Neural crest cell (in vitro differentiated cells): ENCODE measurements at places on chromosomes 6 and 20. TPM values are rescaled to one million over a fixed set of nuclear protein-coding genes. Genes with fewer than 3 reads are reported as not detected.

The CFB gene
- total RNA-seq = not detected in 2 replicates

The SOD2 gene
- 91.9 and 96.7 TPM in 2 replicates for total RNA-seq

The DPPA5 gene
- not detected in 2 replicates for total RNA-seq

The FKBP5 gene
- total RNA-seq = 39.6 and 40.4 TPM in 2 replicates

GRCh38 chr6:5590187-5590586 lies 328.9 kb downstream of the FARS2 start:
- no peak for DNase-seq

DNA sequence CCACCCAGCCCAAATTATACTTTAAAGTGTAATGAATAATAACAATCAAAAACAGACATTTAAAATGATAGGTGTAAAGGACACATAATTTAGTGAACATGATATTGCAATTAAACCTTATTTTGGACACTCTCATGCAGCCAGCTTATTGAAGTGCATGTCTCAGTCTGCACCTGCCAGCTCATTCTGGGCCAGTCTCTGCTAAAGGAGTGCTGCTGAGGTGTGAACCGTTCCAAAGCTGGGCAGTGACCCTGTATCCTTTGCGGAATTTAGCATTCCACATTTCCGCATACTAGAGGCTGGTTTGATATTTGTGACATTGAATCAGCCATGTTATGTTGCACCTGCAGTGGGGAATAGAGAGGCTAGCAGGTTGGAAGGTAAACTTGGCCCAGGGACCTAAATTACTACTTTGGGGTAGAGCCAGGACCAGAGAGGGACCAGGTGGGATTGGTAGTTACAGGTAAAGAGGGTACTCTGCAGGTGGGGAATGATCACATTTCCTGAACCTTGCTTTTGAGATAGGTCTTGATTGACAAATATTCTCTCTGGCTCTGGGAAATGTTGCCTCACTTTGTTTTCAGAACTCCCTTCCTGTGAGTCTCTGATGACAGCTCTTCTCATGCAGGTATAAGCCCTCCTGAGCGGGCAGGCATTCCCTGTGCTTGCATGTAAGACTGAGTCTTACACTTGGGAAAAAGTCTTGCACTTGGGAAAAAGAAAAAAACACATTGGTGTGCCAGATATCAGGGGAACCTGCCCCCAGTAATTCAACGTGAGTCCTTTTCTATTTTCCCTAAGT lies 26.2 kb downstream of the TULP4 start:
- no peak for DNase-seq

GRCh38 chr6:166927240-166927934 lies 29.0 kb downstream of the RNASET2 start:
- no peak for DNase-seq

GRCh38 chr20:36170542-36171215 lies 16.1 kb downstream of the EPB41L1 start:
- no peak for DNase-seq
